ENCODE measurements at places on chromosomes 5 and 9.

DNA sequence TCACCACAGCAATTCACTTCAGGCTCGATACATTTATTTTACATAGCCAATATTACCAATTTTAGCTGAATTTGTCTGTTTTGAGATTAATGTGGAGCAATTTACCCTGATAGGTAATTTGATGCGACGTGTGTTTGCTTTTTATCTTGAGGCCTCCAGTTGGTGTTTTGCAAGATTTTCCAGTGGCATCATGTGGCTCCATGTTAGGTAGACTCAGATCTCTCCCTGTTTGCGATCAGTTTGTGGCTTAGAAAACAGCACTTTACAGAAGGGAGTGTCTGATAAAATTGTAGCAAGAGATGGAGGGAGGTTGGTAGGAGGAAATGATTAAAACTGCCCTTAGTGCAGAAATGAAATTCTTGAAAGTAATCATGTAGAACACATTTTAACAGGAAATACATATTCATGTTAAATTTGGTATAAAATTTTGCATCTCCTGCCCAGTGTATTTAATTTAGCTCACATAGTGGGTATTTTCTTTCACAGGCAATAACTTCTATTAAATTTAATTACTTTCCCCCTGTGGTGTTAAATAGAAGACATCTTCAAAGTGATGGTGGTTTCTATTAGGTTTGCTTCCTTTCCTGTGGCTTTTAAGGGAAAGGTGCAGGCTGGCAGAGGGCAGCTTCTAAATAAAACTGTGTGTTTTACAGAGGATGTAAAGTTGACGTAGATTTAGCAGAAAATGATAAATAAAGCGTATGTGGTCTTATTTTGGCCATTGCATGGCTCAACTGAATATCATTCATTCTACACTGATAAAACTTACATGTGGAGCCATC, 135.8 kb downstream of the KDM4C start:
- no peak for DNase-seq

GRCh38 chr5:16457451-16457850, 8.1 kb downstream of the ZNF622 start:
- no peak for DNase-seq

DNA sequence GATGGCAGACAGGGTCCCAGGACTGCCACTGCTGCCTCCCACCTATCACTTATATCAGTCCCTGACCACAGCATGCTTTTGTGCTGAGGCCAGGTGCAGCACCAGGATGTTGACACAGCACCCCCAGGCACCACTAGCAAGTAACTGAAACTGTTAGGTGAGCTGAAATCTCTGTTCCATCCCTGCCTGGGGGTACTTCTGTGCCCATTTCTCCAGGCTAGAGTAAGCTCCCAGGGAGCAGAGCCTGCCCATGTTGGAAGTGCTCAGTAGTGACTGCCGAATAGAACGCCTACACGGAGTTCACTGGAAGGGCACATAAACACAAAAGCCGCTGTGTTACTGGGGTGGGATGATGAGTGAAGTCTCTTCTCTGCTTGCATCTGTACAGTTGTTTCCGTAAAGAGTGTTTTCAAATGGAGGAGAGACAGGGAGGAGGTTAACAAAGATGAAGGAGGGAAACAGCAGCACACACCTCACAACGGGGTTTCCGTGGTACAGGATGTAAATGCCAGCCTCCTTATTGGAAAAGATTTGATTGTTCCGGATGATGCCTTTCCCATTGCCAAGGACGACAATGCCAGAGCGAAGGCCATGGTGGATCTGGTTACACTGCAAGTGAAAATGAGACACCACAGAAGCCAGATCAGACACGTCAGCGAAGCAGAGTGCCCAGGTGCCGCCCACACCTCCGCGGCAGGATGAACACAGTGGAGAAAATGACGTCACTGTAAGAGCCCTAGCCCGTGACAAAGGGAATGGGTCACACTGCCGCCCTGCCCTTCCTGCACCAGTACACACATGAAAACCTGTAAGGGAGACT, 43.1 kb downstream of the POLR1E start:
- no peak for DNase-seq

DNA sequence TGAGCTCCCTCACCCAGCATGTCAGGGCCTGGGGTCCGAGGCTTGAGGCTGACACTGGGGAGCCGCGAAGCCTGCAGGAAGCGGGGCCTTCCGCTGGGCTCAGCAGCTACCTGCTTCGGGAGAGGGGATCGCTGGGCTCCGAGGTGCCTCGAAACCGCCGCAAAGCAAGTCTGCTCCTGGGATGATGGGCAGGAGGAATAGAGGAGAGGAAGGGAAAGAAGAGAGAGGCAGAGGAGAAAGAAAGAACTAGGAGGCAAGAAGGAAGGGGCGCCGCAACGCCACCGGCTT, 1.5 kb upstream of the PRDM12 start:
- no peak for DNase-seq

DNA sequence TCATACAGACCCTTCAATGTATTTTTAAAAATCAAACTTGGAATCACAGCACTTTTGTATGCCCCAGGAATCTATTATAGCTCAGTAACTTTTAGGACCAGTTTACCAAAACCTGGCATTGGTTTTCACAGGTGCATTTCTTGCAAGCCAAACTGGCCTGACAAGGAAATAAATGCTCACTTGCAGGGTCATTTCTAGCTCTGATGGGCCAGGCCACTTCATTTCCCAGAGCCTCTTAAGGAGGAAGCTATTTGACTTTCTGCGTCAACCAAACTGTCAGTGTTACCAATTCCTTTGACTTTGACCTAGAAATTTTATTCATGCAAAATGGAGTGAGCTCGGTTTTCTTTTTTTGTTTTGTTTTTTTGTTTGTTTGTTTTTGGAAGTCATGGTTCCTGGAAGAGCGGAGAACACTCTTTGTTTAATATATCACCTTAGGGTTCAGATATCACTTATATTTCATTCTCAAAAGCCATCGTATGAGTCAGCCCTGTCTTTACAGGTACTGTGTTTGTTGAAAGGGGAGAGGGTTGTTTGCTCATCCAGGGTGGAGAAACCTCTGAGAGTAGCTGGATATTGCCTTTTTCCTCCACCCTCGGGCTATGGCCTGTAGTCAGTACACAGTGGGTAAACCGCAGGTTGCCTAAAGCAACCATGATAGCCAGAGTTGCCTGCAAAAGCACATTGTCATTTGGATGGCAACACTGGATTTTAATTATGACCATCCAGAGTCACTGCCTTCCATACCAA, 58.9 kb downstream of the GNA14 start:
- no peak for DNase-seq

All from stromal cell of bone marrow (primary cell).